ENCODE measurements at places on chromosomes 2 and 18.

- no peak for DNase-seq
Measured at GRCh38 chr2:114610677-114611076, 168.2 kb downstream of the DPP10 start.

GRCh38 chr2:190088917-190089316 lies 26.4 kb upstream of the MSTN start:
- DNase-seq, result peak; percentile 62

DNA sequence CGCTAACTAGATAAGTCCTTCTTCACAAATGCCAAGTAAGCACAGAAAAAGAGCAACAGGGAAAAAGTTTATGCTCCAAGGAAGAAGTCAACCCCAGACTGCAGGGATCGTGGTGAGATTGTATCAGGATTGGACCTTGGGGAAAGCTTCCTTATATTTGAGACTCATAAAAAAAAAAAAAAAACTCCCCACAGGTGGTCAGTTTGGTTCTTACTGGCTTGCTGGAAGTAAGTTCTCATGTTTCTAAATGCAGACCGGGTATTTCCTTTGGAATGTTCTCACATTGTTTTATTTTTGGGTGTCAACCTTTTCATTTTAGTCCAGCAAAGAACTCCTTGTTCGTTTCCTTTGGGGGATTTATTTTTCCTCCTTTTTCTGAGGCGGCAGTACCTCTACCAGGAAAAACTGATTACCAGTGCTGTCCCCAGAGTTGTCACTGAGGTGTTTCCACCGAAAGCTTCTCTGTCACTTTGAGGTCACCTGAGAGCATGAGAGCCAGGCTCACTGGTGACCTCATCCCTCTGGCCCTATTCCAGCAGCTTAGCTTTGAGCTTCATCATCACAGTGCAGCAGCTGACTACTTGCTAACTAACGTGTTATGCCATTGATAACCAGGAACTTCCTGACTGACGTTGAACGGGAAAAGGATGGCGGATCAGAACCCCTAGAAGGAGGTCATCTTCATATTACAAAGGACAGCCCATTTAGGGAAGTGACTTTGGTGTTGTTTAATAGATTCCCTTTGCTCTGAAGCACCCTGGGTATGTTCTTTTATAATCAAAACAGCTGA lies 16.8 kb upstream of the ATP8B1 start:
- DNase-seq, result no peak

DNA sequence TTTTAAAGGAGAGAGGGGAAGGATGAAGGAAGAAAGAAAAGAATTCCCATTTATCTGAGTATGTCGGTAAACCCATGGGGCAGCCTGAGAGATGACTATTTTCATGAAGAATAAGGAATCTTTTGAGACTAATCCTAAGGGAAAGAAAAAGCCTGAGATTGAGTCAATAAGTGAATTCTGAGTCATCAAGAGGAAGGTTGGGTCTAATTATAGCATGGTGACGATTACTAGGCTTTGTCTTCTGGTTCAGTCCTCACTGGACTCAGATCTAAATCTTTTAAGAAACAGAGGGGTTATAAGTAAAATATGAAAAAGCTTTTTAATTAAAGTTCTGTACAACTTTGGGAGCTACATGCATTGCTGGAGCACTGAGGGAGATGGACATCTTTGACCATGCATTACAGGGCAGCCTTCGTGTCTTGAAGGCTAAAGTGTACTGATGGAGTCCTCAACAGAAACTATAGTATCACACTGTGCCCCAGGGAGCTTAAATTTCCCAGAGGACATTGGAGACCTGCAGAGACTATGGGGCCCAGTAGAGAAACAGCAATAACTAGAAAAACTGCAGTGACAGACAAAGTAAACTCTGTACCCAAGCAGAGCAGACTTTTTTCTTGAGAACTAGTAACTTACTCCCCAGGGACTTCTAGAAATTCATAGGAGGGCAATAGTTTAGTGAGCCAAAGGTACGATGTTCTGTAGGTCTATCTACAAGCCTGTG lies 260.9 kb downstream of the RAD51AP2 start:
- no peak for DNase-seq

DNA sequence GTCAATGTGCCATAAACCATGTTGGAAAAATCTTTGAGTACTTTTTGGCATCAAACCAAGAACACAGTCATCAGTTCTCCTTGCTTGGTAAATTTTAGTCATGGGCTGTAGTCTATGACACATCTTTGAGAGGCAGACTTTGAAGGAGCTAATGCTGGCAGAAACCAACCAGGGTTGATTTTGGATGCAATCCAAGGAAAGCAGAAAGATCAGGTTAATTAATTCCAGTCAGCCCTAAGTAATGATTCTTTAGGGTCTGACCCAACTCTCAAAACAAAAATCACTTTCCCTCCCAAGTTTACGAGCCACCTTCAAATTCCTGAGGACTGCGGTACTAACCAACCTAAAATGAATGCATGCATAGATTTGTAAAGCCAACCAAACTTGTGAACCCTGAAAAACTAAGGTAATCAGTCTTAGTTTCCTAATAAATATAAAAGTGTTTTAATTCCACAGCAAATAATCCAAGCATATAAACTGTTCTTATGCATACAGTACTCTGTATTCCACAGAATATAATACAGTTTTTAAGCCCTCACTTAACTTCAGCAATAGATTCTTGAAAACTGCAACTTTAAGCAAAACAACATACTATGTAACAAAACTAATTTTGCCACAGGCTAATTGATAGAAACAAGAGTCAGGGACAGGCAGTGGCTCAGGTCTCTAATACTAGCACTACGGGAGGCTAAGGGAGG lies 22.0 kb downstream of the AP1S3 start:
- no peak for DNase-seq

DNA sequence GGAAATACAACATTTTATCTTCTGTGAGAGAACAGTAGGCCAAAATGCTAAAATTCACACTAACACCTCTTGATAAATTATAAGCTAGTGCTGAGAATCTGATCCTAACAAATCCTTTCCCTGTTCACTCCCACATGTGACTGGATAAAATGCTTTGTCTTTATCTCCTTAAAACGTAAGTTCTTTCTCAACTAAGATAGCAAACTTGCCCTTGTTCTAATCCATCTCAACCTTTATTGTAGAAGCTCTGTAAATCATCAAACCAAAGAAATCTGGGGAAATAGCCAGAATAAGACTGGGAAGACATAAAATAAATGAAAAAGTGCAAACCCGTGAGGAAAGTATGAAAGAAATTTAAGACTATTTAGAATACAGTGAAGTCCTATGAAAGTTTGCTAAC lies 1058.4 kb upstream of the ACVR2A start:
- no peak for DNase-seq

GRCh38 chr2:134515137-134515536 lies 203.7 kb downstream of the TMEM163 start:
- no peak for DNase-seq

- DNase-seq, result no peak
Measured at GRCh38 chr18:75230163-75231052, 19.8 kb downstream of the TSHZ1 start.

DNA sequence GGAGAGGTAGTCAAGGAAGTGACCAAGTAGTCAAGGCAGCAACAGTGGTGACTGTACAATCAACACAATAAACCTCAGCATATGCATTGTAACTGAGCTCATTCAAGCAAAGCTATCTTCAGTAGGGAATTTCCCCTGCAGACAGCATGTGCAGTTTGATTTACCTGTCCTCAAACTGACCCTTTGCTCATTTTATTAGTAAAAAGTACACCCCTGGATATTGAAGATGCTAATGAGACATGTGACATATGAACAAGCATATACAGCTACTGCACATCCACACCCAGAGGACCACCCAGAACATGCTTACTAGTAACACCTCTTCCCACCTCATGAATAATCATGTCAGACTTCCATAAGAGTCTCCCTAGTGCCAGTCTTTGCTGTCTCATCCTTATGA lies 15.4 kb downstream of the C2orf81 start:
- no peak for DNase-seq

DNA sequence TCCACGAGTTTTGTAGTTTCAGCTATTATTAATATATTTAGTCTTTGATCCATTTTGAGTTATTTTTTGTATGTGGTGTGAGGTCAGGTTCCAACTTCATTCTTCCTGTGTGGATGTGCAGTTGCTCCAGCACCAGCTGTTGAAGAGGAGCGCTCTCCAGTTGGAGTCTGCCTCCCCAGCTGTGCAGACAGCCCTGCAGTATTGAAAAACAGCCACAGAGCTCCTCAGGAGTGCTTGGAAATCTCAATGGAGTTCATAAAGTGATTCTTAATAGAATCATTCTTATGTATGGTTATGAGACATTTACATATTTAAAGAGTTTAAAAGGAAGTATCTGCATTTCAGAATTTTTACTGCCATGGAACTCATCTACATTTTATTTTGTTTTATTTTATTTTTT lies 17.3 kb downstream of the DGKD start:
- DNase-seq, result no peak

DNA sequence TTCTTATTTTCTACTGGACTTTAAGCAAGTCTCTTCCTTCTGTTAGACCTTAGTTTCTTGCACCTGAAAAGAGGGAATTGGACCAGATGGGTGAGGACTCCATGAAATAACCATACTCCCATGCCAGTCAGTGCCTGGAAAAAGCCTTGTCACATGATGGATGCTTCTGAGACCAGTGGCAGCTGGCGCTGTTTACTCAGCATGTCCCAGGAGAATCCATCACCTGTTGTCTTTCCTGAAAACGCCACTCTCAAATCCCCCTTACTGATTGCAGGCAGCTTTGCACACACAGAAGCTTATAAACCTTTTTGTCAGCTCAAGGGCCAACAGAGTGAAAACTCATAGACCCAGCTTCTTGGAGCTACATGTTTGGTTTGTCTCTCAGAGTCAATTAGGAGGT lies 117.6 kb downstream of the POLE4 start:
- no peak for DNase-seq

DNA sequence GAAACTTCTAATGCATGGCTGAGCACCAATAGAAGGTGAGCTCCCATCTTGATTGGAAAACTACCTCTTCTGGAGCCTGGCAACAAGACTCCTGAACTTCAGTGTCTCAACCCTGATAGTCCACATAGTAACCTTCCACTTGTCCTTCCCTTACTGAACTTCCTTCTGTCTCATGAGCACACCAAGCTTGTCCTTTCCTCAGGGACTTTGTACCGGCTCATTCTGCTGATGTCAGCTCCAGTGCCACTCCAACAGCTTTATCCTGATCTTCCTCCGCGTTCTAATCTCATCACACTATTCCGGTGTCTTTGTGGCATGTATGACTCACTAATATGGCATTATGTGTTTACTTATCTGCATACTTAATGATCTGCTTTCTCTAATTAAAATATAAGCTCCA lies 862.0 kb upstream of the ID2 start:
- DNase-seq, result no peak

DNA sequence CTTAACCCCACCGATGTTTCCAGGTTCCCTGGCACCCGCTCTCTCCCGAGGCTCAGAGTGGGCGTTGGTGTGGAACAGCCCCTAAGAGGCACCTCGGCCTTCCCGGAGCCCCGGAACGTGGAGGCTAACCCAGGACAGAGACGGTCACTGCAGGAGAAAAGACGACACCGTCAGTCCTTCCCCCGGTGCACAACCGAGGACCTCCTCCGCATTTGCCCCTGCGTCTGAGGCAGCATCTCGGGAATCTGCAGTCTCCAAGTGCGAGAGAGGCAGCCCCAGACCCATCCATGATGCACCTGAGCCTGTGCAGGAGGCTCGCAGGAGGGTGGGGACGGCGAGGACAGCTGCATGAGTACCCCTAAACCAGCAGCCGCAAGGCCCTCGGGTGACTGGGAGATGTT lies 204.9 kb upstream of the SALL3 start:
- DNase-seq, result no peak

- DNase-seq, result no peak
Measured at GRCh38 chr18:24669502-24669901, 209.1 kb downstream of the HRH4 start.

GRCh38 chr2:64406407-64406774 lies 47.6 kb upstream of the LGALSL start:
- no peak for DNase-seq

DNA sequence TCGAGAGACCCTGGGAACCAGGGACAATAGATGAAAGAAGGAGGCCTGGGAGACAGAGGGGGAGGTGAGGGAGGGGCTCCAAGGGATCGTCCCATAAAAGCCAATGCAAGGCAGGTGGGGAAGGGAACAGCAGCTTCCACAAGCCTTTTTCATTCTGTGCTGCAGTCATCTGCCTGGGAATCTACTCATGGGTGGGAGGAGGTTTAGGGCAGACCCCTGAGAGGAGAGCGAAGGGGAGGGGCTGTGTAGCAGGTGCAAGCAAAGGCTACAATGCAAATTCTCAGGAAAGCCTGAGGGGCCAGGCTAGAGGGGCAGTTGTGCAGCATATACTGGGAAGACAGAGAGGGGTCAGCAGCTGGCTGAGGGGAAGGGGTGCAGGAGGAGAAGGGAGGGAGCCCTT lies 135.4 kb downstream of the SETBP1 start:
- no peak for DNase-seq

GRCh38 chr18:45874491-45875184 lies 49.2 kb downstream of the SIGLEC15 start:
- no peak for DNase-seq

DNA sequence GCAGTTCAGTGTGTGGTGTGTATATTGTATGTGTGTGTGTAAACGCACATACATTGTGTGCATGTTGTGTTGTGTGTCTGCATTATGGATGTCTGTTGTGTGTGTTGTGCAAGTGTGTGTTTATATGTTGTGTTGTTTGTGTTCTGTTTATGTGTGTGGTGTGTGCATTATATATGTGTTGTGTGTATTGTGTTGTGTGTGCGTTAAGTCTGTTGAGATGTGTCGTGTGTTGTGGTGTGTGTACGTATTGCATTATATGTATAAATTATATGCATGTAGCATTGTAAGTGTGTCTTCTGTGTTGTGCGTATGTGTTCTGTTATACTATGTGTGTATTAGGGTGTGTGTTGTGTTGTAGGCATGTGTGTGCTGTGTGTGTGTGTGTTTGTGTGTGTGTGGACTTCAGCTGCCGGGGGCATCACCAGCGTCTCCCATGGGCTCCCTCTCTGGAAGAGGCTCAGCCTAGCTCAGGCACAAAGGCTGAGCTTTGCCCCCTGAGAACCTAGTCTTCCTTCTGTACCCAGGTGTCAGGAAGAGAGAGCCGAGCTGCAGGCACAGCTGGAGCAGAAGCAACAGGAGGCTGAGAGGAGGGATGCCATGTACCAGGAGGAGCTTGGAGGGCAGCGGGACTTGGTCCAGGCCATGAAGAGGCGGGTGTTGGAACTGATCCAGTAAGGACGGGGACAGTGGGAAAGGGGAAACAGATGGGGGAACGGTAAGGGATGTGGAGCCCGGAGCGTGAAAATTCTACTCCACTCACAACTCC lies 13.7 kb downstream of the RUFY4 start:
- DNase-seq, result no peak
